ENCODE measurements at places on chromosomes 1 and 21.

DNA sequence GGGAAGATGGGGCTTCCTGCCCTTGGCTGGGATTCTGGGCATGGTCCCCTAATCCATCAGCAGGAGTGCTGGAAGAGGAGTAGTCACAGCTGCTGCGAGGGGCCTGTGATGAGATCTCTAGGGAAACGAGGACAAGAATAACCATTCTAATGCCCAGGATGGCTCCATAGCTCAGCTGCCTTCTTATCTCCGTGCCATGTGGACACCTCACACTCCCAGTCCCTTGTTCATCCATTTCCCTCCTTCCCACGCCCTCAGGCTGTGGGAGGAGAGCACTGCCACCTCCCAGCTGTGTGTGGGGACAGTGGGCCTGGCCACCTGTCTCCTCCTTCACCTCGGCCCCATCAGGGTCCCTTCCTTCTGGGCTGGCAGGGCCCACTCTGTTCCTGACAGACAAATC, 16.1 kb upstream of the ETV3 start:
- DNase-seq = no peak

- no peak for DNase-seq
Measured at GRCh38 chr1:25616987-25617624, 515 bp downstream of the MAN1C1 start.

- no peak for DNase-seq
Measured at GRCh38 chr1:162131400-162132321, 62.2 kb downstream of the NOS1AP start.

DNA sequence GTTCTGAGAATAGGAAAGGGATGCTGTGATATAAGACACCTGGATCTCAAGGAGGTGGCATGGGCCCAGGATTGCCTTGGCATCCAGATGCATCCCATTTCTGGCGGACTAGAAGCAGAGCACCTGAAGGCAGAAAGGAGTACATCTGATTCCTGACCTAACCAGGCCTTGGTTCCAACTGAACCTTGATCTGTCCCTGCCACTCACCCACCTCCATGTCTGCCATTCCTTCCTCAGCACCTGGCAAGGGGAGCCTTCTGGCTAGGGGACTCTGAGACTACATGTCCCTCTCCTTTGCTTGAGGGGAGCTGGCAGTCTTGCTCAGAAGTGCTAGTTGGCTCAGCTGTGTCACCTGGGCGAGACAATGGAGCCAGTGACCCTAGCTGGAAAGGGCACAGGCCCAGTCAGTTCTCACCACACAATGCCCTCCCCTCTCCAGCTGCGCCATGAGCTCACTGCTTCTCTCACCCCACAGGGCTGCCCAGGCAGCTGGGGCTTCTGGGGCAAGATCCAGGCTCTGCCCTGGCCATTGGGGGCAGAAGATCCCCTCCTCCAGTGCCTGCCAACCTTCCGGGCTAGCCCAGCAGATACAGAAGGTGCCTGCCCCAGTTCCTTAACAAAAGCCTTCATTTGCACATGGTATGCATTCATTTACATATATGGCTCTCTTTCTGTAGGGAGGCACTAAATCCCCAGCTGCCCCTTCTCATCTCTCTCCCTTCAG, 2.9 kb downstream of the IGSF8 start:
- DNase-seq = no peak

GRCh38 chr1:205379056-205379455, 22.3 kb upstream of the KLHDC8A start:
- DNase-seq = no peak

DNA sequence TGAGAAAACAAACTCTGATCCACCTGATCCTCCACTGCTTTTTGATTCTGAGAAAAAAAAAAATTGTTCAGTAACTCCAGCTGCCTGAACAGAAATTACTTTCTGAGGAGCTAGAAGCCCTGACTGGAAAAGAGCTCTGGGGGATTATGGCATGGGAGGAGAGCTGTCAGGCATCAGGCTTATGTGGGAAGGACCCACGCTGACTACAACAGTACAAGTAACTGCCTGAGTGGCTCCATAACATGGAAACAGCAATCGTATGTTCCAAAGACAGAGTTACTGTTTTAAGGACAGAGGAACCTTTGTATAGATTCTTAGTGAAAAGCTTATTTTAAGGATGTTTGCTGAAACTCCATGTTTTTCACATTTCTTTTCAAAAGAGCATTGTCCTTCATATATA, 1.2 kb upstream of the ANGPTL7 start:
- DNase-seq = no peak

DNA sequence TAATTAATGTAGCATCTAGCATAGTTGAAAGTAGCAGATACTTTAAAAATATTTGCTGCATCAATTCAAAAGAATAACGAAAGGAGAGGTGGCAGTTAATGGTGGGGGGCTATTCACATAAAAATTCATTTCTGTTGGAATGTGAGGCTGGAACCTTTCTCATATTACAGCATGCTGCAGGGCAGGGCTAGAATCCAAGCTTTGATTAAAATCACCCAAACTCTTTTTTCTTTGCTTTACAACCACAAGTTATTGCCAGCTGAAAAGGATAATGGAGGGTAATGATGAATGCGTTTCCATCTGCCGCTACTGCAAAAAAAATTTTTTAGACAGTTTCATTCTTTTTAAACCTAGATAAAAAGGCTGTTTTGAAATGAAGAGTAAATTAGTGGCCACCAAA, 9.8 kb downstream of the DISP1 start:
- no peak for DNase-seq

GRCh38 chr1:24071941-24072340, 40.0 kb downstream of the MYOM3 start:
- no peak for DNase-seq

DNA sequence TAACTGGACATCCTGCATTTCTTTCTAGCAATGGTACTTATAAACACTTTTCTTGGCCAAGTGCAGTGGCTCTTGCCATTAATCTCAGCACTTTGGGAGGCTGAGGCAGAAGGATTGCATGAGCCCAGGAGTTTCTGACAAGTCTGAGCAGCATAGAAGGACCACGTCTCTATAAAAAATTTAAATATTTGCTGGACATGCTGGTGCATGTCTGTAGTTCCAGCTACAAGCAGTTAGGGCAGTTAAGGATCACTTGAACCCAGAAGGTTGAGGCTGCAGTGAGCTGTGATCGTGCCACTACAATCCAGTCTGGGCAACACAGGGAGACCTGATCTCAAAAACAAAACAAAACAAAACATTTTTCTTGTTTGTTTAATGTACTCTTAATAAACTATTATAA, 434.0 kb downstream of the PLA2G4A start:
- DNase-seq = no peak

DNA sequence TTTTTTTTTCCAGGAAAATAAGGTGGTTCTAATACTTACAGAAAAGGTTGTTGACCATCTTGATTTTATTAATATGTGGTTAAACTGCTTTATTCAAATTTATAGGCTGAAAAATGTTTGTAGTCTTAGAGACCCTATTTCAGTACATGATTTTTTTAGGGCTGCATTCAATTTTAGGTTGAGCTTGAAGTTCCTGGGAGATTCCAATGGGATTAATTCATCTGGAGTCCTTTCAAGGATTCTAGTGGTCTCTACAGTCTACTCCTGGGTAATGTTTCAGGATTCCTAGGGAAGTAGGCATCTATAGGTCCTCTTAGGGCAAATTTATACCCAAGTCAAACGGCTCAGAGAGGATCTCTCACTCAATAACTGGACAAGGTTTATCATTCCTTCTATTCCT, 126.7 kb downstream of the HMCN1 start:
- DNase-seq = no peak

Data from hypothalamus (tissue), 51 donors.